ENCODE measurements at places on chromosomes 4 and X.

GRCh38 chr4:105596684-105597083 lies 44.3 kb downstream of the ARHGEF38 start:
- DNase-seq, result no peak

- no peak for DNase-seq
These were observed 86.8 kb upstream of the AFAP1 start for GRCh38 chr4:8026453-8026852.

- no peak for DNase-seq
These were observed 25.6 kb upstream of the MAMLD1 start for GRCh38 chrX:150337536-150337935.

- peak; percentile 30 for DNase-seq
These were observed 21.8 kb downstream of the SPRY1 start for GRCh38 chr4:123418351-123418931.

DNA sequence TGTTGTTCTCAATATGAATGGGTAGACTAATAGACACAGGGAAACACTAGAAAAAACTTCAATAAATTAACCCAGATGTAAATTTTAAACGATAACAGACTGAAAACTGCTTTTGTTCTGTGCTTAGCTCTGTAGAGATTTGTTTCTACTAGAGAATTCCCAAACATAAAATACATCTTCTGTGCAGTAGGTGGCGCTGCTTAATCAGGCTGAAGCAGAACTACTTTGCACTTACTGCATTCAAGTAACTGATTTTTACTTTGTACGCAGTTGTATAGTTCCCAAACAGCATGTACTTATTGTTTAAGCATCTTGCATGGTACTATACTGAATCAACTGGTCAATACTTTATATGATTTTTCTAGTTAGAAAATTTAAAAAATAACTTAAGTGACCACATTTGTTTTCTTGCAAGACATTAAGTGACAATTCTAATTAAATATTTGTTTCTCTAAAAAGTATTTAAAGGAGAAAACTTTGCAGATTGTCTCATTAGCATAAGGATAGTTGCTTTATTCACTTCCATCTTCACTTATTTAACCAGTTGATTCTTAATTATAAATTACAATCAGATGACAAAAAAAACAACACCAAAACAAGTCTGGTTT lies 490.6 kb downstream of the IL15 start:
- peak; percentile 47 for DNase-seq

DNA sequence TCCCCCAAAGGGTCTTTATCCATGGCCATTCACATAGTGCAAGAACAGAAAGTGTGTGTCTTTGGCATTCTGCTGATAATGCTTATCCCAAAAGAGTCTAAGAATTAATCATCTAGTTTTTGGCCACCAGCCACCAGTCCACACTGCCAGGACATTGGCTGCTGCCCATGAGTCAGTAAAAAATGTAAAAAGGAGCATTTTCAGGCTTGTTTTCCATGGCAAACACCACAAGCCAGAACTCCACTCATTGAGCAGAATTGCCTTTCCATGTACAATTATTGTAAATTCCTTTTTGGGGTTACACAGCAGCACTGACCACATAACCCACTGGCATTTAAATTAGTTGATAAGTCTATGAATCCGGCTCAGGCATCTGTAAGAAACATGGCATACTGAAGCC lies 89.2 kb upstream of the PRDX4 start:
- DNase-seq, result no peak

DNA sequence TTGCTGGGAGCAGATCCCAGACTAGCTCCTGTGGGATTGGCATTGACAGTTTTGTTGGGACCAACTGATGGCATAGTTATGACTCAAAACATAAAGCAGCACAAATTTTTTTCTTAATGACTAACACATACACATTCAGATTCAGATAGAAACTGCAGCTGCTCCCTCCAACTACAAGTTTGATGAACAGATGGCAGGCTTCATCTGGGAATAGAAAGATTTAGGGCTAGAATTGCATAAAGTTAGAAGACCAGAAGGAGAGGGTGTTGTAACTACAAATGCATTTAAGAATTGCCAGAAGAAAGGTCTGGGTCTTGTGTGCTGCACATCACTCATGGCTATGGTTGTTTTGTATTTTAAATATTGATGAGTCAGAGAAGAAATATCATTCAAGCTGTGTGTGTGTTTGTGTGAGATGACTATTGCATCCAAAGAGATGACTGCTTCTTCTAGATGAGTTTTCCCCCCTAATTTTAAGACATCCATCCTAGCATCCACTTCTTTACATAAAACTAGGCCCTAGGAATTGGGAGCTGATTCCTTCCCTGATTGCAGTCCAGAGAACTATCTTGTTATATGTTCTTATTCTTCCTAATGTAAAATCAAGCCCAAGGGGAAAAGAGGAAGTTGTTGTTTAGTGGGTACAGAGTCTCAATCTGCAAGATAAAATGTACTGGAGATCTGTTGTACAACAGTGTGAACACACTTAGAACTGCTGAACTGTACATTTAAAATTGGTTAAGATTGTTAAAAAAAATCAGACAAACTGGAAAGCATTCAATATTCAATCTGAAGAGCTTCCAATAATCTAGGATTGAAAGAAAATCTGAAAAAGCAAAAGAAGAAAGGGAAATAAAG lies 175.1 kb downstream of the PARM1 start:
- no peak for DNase-seq

DNA sequence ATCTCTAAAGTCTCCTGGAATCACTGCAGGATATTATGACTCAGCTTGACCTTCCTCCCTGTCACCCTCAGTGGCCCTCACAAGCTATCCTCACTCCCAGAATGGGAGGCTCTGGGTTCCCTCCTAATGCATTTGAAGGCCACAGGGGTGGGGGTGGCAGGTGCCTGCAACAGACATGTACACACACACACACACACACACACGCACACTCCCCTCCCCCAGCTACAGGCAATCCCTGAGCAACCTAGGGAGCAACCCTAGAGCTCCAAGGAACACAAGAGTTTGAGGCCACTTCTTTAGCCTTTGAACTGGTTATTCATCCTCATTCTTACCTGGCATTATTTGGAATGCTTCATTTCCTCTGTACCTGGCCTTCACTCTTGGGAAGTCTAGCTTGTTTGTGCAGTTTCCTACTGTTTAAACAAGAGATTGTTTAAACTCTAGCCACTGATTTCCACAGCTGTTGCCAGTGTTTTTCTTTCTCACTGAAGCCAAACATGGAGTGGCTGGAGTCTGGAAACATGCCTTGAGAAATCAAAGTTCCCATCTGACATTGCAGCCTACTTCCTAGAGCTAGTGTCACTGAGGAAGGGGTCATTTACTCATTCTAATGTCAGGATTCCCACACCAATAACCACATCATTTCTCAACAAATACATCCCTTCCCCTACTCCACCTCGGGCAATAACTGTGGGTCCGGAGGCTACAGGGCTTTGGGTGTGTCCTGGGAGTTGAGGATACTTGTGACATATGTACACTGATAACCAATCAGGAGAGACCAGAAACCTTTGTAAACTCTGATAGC lies 37.7 kb downstream of the MAOA start:
- no peak for DNase-seq

DNA sequence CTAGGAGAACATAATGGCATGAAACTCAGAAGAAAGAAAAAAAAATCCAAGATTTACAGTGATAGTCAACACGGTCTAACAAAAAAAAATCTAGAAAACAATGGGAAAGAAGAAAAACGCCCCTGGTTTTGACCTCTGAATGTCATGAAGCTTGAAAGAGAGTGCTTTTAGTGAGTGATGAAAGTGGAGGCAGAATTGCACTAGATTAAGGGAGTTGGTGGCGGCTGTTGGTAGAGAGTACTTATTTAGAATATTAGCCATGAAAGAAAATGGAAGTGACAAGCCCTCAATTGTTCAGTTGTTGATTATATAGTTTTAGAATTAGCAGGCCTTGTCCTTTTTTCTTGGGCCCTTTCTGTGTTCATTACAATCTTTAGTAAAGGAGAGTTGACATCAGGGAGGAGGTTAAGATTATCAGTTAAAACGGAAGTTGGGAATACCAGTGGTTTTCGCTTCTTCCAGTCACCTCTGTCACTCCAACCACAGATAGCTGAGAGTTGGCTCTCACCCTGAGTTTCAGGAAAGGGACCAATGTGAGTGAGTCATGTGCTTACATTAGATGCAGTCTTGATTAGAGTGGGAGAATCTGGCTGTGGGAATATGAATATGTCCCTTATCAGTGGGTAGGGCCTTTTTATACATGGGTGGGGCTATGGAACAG lies 29.7 kb downstream of the EREG start:
- no peak for DNase-seq

DNA sequence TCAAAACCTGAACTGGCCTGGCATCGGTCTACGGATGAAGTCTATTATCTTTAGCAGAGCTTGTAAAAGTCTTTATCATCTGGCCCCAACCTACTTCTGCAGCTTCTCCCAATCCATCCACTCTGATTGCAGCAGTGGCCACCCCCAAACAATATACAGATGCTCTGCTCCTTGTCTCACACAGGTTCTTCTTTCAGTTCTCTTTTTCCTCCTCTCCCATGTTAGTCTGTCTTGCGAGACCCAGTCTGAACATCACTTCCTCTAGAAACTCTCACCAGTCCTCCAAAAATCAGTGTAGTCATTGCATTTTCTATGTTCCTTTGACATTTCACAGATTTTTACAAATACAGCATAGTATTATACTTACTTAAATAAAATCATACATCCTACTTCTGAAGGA lies 163.0 kb downstream of the FRMPD4 start:
- DNase-seq, result no peak

DNA sequence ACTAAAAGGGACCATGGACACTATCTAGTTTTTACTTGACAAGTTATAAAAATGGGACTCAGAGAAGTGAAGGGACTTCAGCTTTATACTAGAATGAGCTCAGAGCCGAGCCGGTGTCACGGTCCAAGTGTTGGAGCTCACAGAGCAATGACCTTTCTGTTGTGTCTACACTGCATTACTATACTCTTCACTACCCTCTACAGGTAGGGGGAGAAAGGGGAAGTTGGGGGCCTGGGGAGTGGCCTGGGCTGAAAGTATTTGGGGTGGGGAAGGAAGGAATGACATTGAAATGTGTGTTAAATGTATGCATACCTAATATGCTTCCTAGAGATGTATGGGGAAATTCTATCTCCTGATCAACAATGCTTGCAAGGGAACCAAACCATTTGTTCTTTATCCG lies 48.8 kb upstream of the HHIP start:
- DNase-seq, result no peak

- DNase-seq, result no peak
These were observed 1.8 kb downstream of the FAM50A start for GRCh38 chrX:154445776-154446175.

GRCh38 chrX:154348646-154349358 lies 25.6 kb downstream of the FLNA start:
- no peak for DNase-seq

GRCh38 chrX:151708821-151709220 lies 7.0 kb upstream of the FATE1 start:
- DNase-seq, result no peak

- DNase-seq, result no peak
These were observed 34.2 kb downstream of the PLAC1 start for GRCh38 chrX:134624046-134624430.

- no peak for DNase-seq
These were observed 514.3 kb downstream of the PCDH7 start for GRCh38 chr4:31234494-31234893.

All from SK-N-MC (cell line).